ENCODE measurements at places on chromosomes 1 and 21.

- DNase-seq: no peak
Measured at GRCh38 chr1:41285818-41286217, 43.7 kb upstream of the SCMH1 start.

DNA sequence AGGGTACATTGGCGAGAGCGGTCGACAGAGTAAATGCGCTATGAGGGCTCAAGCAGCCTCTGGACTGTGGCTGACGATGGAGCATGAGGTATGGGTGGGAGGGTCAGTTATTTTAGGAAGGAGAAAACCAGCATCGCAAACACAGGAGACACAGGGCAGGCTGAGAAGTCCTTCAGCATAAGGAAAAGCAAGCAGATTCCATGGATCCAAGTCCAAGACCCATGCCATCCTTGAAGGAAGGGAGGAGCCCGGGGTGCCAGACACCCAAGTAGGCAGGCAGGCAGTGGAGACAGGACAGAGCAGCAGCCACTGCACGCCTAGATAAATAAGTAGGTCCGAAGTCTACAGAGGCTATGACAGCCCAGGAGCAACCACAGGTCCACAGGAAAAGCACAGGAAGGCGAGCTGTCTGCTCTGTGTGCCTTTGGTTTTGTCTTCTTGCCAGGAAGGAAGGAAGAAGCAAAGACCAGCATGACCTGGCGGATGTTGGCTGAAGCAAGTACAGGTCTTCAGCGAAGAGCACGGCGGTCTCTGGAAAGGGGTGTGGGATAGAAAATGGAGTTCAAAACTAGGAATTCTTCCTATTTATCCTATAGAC lies 76.4 kb upstream of the SLC45A1 start:
- no peak for DNase-seq

GRCh38 chr21:42711667-42712066 lies 58.2 kb downstream of the PDE9A start:
- no peak for DNase-seq

DNA sequence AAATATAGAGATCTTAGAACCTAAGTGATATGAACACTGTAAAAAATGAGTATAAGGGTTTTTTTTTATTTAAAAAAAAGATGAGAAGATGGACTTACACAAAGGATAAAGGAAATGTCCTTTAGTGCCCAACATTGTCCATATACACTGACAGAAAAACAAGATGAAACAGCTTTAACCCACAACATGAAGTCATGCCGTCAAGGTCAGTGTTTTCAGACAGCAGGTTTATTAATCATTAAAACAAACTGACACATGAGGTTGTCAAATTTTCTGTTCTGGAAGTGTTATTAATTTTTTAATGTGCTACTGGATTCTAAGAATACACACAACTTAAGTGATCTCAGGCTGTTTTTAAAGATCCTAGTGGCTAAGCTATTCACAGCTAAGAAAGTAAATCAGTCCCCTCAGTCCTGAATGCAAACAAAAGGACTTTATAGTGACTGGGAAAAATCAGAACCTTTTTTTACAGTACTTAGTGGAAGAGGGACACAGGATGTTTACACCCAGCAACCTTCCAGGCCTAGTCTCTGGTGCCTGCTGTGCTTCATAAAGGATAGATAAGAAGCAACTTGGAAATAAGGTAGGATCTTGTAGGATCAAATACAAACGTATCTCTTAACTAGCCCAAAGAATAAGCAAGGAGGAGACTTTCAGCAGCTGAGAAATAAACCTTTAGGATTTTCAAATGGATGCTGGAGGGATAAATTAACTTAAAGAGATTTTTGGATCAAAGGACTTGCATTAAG lies 21.9 kb upstream of the PKN2 start:
- DNase-seq: no peak

- DNase-seq: no peak
Measured at GRCh38 chr1:238141353-238141752, 250.6 kb upstream of the ZP4 start.

DNA sequence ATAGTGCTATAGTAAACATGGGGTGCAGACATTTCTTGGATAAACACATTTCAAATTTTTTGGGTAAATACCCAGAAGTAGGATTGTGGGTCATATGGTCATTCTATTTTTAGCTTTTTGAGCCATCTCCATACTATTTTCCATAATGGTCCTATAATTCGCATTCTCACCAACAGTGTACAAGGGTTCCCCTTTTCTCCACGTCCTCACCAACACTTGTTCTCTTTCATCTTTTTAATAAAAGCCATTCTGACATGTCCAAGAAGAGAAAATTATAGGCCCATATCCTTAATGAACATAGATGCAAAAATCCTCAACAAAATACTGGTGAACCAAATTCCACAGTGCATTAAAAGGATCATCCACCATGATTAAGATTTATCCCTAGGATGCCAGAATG lies 8.9 kb downstream of the STUM start:
- DNase-seq: no peak

DNA sequence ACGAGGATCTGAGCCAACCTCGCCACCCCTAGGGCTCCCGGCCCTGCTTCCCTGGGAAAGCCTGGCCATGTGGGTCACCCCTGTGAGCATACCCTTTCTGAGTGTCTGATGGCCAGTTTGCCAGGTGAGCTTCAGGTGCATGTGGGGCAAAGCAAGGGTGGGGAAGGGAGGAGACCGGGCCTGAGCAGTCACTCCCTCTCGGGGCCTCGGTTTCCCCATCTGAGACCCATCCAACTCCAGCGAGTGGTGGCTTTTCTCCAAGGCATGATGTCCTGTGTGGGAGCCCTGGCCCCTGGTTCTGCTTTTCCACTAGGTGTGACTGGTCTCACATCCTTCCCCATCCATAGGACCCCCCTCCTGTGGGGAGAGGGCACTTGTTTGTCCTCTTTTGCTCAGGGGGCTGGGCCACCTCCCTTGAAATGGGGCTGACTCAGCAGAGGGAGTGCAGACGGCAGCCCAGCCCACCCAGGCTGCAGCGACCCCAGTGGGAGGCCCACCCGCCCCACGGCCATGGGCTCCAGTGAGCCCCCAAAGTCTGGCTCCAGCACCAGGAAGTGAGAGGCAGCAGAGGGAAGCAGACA lies 1.7 kb upstream of the WNT9A start:
- no peak for DNase-seq

- no peak for DNase-seq
Measured at GRCh38 chr21:32559006-32559610, 26.2 kb downstream of the TCP10L start.

Measured in NCI-H1092 (cell line).